Thymus (tissue), 14 donors: ENCODE measurements at places on chromosomes 2 and 18. TPM values are rescaled to one million over a fixed set of nuclear protein-coding genes. Genes with fewer than 3 reads are reported as not detected.

DNA sequence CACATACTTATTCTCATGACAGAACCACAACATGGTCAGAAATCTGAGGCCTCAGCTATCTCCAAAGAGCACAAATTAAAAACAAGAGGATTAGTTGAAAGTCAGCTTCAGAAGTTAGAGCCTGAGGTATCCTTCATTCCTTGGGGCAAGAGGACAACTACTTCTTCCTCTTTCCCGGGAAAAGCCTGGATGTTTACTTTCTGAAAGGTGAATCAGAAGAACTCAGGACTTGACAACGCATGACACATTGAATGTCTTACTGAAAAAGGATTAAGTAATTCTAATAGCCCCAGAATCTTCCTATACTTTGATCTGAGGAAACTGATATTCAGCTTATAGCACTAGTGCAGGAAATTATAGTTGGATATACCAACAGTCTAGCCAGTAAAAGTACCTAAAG is 573.2 kb downstream of the METTL4 start:
- no peaks in the 10 kb centered on the region for H3K36me3 ChIP-seq
- H3K4me3 ChIP-seq: no peak overlapping the region
- H3K27ac ChIP-seq: no peak overlapping the region
- no peaks in the 10 kb centered on the region for H3K27me3 ChIP-seq
- H3K4me1 ChIP-seq: no peaks in the 10 kb centered on the region

Gene SP100
- 97.7 TPM for polyA plus RNA-seq

GRCh38 chr2:135903650-135904049 is 27.4 kb upstream of the MCM6 start:
- H3K27ac ChIP-seq: no peak overlapping the region
- H3K27me3 ChIP-seq: no peaks in the 10 kb centered on the region
- no peak overlapping the region for H3K4me3 ChIP-seq

DNA sequence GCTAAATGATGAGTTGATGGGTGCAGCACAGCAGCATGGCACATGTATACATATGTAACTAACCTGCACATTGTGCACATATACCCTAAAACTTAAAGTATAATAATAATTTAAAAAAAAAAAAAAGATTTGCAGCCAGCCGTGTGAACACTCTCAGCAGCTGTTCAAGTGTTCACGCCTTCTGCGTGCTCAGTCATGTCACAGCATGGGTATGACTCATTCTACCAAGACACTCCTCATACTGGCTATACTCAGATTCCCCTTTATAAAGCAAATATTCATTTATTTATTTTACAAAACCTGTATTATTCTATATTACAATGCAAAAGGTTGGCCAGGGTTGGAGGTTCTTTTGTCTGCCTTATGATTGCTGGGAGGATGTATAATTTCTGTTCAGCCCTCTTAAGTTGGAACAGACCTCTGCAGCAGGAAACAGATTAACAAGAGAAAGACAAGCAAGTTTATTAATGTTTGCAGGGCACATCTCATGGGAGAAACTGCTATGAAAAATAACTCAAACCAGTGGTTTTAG is 1230.6 kb upstream of the CHAC2 start:
- H3K4me1 ChIP-seq: no peaks in the 10 kb centered on the region
- no peak overlapping the region for H3K27ac ChIP-seq
- H3K4me3 ChIP-seq: no peak overlapping the region

DNA sequence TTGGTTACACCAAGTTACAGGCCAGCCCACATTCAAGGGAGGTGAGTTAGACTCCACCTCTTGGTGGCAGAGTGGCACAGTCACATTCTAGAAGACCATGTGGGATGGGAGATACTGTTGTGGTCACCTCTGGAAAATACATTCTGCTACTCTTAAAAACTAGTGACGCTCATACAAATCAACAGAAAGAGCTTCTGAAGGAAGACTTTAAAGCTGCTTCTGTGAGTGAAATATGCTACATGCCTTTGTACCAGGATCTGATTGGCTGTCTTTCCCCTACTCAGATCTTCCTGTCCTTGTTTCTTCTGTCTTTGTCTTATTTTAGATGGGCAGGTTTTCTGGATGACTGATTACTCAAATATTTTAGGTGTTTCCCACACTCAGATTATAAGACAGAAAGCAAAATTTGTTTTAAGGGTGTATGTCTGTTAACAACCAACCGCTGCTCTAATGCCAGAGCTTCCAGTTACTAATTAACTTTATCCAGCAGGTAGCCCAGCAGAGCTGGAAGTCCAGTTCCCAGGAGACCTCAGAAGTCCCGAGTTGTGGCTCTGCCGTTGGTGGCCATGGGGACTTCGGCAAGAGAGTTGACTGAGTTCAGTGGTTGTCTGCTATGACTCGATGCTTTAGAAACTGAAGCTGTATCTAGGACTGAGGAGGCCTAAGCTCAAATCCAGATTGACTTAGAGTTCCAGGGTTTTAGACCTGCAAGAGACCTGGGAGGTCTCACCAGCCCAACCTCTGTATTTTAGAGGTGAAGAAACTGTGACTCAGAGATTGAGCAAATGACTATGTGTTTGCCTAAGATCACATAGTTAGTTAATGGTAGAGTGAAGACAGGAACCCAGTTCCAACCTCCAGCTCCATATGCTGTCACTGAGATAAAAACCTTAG is 7.4 kb downstream of the IL1R2 start:
- no peaks in the 10 kb centered on the region for H3K36me3 ChIP-seq
- no peak overlapping the region for H3K4me3 ChIP-seq
- H3K4me1 ChIP-seq: no peaks in the 10 kb centered on the region
- no peak overlapping the region for H3K27ac ChIP-seq
- H3K27me3 ChIP-seq: no peaks in the 10 kb centered on the region

GRCh38 chr2:235018838-235019237 is 67.0 kb downstream of the SH3BP4 start:
- DNase-seq: no peak
- H3K36me3 ChIP-seq: no peaks in the 10 kb centered on the region
- no peaks in the 10 kb centered on the region for H3K27me3 ChIP-seq

- no peaks in the 10 kb centered on the region for H3K36me3 ChIP-seq
- no peaks in the 10 kb centered on the region for H3K27me3 ChIP-seq
- DNase-seq: no peak
Measured at GRCh38 chr18:3626929-3627458, 177.0 kb downstream of the TGIF1 start.

DNA sequence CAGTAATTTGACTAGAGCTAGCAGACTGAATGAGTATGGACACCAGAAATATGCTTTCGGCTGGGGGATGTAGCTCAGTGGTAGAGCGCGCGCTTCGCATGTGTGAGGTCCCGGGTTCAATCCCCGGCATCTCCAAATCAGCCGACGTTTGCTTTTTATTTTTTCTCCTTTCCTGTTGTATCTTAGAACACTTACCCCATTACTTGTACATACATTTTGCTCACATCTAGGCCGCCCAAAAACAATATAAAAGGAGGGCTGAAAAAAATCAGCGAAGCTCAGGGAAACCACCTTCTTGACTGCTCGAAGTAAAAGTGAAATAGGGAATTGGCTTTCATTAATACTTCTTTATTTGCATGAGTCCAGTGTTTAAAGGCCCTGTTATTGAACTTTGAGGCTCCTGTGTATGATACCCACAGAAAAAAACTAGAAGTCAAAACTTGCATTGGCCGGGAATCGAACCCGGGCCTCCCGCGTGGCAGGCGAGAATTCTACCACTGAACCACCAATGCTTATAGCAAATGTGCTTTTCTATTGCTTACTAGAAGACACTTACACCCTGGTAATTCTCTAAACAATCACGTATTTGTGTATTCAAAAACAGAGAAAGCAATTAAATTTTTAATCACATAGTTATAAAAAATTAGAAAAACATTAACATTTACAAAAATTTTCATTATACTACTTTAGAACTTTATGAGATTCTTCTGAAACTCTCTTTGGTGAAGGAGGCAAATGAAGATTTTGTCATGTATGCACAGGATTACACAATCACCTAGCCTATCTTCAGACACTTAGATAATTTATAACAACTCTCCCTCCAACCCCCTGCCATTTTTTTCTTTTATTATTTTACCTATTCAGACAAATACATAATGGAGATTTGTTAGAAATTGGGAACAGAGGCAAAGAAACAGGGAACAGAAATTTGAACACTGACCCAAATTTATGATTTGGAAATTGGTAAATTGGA is 35.2 kb upstream of the GPD2 start:
- DNase-seq: peak; percentile 73
- H3K27me3 ChIP-seq: peaks cover 5% of the 10 kb centered on the region

DNA sequence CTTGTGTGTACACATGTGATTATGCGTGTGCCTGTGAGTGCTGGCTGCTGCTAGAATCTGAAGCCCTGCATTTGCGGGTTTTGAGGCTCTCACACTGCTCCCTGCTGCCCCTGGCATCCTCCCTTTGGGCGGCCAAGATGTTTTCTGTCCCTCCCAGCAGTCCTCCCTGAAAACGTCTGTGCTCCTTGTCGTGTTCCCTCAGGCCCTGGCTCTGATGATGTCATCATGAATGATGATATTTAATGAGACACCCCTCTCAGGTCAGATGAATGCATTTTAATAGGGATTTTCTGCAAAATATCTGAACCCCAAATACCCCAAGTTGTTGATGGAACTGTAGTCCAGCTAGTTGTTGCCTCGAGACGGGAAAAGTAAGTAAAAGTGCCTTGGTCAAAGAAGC is 73.1 kb downstream of the TSHZ1 start:
- no peak overlapping the region for H3K4me3 ChIP-seq
- peaks cover 37% of the 10 kb centered on the region for H3K36me3 ChIP-seq
